ENCODE measurements at places on chromosomes 7 and 10. TPM values are rescaled to one million over a fixed set of nuclear protein-coding genes. Genes with fewer than 3 reads are reported as not detected.

DNA sequence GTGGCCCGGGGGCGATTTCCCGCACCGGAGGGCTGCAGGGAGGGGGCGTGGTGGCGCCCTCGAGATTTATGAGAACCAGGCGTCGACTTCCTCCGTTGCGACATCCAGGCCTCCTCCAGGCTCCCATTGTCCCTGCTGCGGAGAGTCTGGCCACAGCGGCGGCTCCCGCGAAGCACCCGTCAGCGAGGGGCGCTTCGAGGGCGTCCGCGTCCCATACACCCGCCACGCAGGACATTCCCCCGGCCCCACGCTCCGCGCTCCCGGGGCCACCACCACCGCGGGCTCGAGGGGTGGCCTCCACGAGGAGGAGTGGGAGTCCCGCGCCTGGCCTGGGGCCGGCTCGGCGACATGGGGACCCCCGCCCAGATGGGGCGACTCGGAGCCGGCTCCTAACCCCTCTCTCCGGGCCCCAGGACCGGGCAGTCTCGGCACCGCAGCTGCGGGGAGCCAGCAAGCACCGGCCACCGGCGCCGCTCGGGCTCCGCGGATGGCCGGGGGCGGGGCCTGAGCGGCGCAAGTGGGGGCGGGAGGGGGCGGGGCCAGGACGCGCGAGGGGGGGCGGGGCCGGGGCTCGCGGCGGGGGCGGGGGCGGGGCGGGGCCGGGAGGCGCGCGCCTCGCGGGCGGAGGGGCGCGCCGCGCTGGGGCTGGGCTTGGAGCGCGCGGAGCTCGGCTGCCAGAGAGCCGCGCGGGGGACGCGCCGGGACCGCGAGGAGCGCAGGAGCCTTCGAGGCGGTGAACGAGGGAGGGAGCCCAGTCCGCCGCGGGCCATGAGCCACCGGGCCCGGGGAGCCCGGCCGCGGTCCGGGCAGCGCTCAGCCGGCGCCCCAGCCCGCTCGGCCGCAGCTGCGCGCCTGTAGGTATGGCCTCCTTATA lies at the start of gene SH2B2:
Gene SH2B2 (plus strand): TSS at position 632 of the 874 bp plus-strand sequence. CDS start 13,683 bp downstream, outside the sequence.
- H3K4me1 ChIP-seq, result peaks cover 8% of the 10 kb centered on the region
- no peaks in the 10 kb centered on the region for H3K36me3 ChIP-seq
- peak within 1 kb of the TSS; percentile 86 for H3K27ac ChIP-seq
- DNase-seq, result peak; percentile 70
- peak within 1 kb of the TSS; percentile 84 for H3K4me3 ChIP-seq

DNA sequence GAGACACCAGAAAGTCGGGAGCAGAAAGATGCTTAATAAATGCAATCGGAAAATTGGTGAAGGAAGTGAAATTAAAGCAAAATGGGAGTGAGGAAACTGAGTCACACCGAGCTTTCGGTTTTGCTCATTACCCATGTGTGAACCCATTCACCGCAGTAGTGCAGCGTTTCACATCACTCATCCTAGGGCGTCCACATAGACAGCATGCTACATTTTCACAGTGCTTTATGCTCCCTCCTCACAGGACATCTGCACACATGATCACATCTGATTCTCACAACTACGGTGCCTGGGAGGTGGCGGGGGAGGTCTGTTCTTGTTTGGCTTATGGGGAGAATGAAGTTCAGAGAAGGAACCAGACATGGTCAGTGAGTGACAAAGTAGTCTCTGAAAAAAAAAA lies 36.6 kb upstream of the ATP6V0A4 start:
- no peaks in the 10 kb centered on the region for H3K36me3 ChIP-seq
- no peak overlapping the region for H3K4me3 ChIP-seq
- no peak for DNase-seq
- no peak overlapping the region for H3K27ac ChIP-seq
- H3K27me3 ChIP-seq, result no peaks in the 10 kb centered on the region

The RUFY2 gene
- total RNA-seq, result 14.5 TPM

GRCh38 chr10:119893074-119893473 lies 544 bp downstream of the SEC23IP start:
- peak overlapping the region; percentile 80 for H3K27ac ChIP-seq
- H3K4me1 ChIP-seq, result peaks cover 34% of the 10 kb centered on the region
- H3K36me3 ChIP-seq, result no peaks in the 10 kb centered on the region
- no peaks in the 10 kb centered on the region for H3K27me3 ChIP-seq
- H3K4me3 ChIP-seq, result peak overlapping the region; percentile 95

The KLHL7 gene
- total RNA-seq, result 16.5 TPM

DNA sequence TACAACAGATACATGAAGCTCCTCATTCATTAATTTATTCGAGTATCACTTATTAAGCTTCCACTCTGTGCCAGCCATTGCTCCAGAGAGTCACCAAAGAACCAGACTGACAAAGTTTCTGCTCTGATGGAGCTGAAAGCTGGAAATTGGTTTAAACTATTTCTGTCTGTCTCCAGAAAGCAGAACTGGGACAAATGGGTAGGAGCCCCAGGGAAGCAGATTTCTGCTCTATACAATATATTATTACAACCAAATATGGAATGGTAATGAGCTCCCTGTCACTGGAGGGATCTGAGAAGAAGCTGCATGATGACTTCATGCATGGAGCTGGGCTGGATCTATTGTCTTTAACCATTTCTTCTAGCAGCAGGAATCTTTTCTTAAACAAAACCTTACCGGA lies 165.4 kb upstream of the ADO start:
- H3K36me3 ChIP-seq, result no peaks in the 10 kb centered on the region
- no peaks in the 10 kb centered on the region for H3K4me1 ChIP-seq
- H3K27me3 ChIP-seq, result no peaks in the 10 kb centered on the region
- no peak for DNase-seq
- no peak overlapping the region for H3K27ac ChIP-seq
- no peak overlapping the region for H3K4me3 ChIP-seq

DNA sequence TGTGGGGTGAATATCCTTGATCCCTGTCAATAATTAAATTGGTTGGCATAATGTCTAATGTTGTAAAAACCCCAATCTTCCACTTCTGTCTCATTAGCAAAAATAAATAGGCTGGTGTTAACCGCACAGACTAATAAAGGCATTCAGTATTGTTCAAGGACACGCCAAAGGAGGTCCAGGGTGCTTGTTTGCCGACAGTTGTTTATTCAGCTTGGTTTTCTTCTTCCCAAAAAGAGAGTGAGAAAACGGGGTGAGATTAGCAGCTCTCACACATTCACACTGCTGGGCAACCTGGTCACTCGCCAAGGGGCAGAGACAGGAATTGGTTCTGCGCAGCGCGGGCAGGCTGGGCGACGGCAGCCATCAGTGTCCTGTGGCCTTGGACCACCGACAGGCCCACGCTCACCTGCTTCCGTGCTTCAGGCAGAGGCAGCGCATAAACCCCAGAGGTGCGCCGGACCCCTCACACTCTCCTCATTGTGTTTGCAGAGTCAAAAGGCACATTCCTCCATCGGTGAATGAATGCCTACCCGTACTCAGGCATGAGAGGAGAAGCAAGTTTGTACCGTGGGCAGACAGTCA lies 26.2 kb upstream of the LMBR1 start:
- no peaks in the 10 kb centered on the region for H3K36me3 ChIP-seq
- no peak for DNase-seq
- no peak overlapping the region for H3K27ac ChIP-seq
- H3K4me1 ChIP-seq, result no peaks in the 10 kb centered on the region
- H3K4me3 ChIP-seq, result no peak overlapping the region

GRCh38 chr10:22720667-22721066 lies 6.3 kb upstream of the PIP4K2A start:
- H3K4me1 ChIP-seq, result no peaks in the 10 kb centered on the region
- no peak overlapping the region for H3K27ac ChIP-seq
- H3K27me3 ChIP-seq, result no peaks in the 10 kb centered on the region
- no peak overlapping the region for H3K4me3 ChIP-seq

The CYP3A7 gene
- total RNA-seq, result not detected

DNA sequence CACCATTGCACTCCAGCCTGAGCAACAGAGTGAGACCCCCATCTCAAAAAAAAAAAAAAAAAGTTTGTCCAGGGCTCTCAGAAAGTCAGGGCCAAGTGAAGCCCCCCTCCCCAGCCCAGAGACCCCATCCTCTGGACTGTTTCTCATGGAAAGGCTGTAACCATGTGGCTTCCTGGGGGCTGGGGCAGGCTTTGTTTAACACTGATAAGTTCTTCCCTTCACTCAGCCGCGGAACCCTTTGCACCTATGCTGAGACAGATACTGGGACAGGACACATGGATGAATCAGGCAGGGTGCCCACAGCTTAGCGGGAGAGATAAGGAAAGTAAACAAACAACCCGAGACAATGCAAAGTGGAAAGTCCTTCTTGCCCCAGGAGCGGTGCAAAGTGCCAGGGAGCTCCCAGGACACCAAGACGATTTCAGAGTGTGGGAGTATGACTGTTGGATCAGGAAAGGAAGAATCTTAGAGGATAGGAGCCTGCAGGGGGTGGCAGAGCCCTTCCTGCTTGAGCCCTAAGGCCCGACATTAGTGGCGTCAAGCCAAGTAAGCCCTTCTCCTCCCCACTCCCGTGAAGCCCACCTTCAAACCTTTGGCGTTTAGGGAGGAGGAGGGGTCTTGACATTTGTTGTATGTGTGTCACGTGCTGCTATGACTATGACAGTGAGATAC lies 11.6 kb downstream of the MLXIPL start:
- no peaks in the 10 kb centered on the region for H3K27me3 ChIP-seq
- DNase-seq, result peak; percentile 85
- H3K27ac ChIP-seq, result peak overlapping the region; percentile 8

DNA sequence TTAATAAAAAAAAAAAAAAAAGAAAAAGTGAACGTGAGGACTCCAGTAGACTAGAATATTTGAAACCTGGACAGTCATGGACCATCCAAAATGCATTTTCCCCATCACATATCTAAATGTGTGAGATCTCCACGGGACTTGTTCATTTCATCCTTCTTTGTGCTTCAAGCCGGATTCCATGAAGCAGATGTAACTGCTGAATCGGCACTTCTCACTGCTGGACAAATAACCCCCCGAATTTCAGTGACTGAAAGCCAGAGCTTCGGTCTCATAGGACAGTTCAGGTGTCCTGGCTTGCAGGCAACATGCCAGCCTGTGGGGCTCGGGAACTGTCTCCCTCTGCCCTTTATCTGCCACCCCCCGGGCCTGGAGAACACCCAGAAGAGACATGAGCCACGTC lies 33.3 kb downstream of the RNF32 start:
- H3K36me3 ChIP-seq, result no peaks in the 10 kb centered on the region
- no peaks in the 10 kb centered on the region for H3K27me3 ChIP-seq
- no peaks in the 10 kb centered on the region for H3K4me1 ChIP-seq
- DNase-seq, result no peak

GRCh38 chr7:4167385-4167910 lies 514.6 kb upstream of the FOXK1 start:
- H3K4me3 ChIP-seq, result no peak overlapping the region
- H3K36me3 ChIP-seq, result no peaks in the 10 kb centered on the region
- H3K27me3 ChIP-seq, result no peaks in the 10 kb centered on the region
- DNase-seq, result no peak
- no peaks in the 10 kb centered on the region for H3K4me1 ChIP-seq

DNA sequence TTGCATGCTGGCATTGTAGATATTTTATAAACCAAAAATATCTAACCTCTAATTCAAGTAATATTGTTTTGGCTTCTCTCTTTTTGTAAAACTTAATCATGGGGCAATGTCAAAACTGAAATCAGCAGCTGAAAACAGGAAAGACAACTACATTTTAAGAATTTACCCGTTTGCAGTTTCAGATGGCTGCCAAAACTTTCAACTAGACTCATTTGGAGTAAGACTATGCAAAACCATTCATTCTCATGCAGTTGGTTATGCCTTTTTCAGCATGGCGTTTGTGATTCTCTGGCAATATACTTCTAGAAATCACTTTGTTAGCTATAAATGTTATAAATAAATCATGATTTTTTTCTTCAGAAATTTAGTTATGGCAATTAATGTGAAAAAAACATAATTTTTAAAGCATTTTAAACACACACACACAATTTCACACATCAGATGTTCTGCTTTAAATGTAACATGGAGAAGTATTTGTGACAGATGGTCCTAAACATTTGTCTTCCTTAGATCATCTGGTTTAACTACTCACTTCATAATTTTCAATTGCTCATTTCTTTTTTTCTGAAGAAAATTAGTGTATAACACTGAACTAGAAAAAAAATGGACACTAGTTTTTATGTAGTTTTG lies 116.4 kb downstream of the ITGB8 start:
- no peak overlapping the region for H3K27ac ChIP-seq
- H3K27me3 ChIP-seq, result no peaks in the 10 kb centered on the region
- no peaks in the 10 kb centered on the region for H3K36me3 ChIP-seq
- no peak overlapping the region for H3K4me3 ChIP-seq
- DNase-seq, result no peak

- H3K27me3 ChIP-seq, result no peaks in the 10 kb centered on the region
- no peaks in the 10 kb centered on the region for H3K4me1 ChIP-seq
- H3K4me3 ChIP-seq, result no peak overlapping the region
- DNase-seq, result peak; percentile 77
- no peaks in the 10 kb centered on the region for H3K36me3 ChIP-seq
- no peak overlapping the region for H3K27ac ChIP-seq
Observed at GRCh38 chr10:112137154-112137987, 46.2 kb downstream of the GPAM start.

GRCh38 chr7:50502947-50503346 lies 52.8 kb upstream of the FIGNL1 start:
- H3K36me3 ChIP-seq, result no peaks in the 10 kb centered on the region
- no peak overlapping the region for H3K4me3 ChIP-seq
- DNase-seq, result no peak
- H3K4me1 ChIP-seq, result no peaks in the 10 kb centered on the region

DNA sequence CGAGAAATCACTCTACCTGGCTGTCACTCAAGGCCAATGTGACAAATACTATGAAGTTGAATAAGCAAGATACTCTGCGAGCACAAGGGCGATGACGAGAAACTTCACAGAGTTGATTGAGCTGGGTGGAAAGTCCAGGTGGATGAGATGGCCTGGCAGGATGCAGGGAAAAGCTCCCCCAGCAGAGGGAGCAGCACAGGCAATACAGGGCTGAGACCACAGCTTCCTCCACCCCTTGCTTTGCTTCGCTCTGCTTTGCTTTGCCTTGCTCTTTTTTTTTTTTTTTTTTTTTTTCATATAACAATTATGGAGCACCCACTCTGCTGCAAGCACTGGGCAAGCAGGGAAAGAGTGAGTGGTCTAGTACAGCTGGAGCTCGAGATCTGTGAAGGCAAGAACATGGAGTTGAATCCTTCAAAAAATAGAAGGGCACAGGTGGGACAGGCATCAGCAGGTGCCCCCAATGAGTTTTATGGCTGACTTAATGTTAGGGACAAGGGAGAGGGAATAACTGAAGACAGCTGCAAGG lies 88.3 kb downstream of the CABCOCO1 start:
- no peak overlapping the region for H3K4me3 ChIP-seq
- H3K4me1 ChIP-seq, result peaks cover 7% of the 10 kb centered on the region
- peak overlapping the region; percentile 48 for H3K27ac ChIP-seq
- DNase-seq, result peak; percentile 89

Data from colonic mucosa (tissue), 4 donors.